ENCODE measurements at places on chromosomes 1 and 21.

GRCh38 chr1:10242811-10243210 is 32.4 kb downstream of the KIF1B start:
- no peak for DNase-seq

GRCh38 chr1:3954170-3955169 is 54.4 kb upstream of the C1orf174 start:
- DNase-seq, result no peak

- no peak for DNase-seq
Observed at GRCh38 chr1:233654658-233655280, 40.9 kb downstream of the KCNK1 start.

DNA sequence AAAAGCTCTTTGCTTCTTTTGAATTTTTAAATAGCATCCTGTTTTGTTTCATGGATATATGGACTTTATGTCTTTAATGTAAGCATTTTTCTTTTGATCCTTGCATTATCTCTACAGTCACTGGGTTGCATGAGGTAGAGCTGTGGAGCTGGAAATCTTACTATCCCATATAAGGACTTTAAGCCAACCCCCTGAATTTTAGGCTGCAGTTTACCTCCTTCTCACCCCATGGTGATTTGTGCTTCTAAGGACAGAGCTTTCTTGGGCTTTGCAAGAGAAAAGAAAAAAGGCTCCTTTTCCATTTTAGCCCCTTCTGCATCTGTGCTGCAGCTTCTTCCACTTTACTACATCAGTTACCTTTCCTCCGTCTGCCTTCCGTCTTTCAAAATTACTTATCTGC is 373.8 kb downstream of the HHAT start:
- no peak for DNase-seq

DNA sequence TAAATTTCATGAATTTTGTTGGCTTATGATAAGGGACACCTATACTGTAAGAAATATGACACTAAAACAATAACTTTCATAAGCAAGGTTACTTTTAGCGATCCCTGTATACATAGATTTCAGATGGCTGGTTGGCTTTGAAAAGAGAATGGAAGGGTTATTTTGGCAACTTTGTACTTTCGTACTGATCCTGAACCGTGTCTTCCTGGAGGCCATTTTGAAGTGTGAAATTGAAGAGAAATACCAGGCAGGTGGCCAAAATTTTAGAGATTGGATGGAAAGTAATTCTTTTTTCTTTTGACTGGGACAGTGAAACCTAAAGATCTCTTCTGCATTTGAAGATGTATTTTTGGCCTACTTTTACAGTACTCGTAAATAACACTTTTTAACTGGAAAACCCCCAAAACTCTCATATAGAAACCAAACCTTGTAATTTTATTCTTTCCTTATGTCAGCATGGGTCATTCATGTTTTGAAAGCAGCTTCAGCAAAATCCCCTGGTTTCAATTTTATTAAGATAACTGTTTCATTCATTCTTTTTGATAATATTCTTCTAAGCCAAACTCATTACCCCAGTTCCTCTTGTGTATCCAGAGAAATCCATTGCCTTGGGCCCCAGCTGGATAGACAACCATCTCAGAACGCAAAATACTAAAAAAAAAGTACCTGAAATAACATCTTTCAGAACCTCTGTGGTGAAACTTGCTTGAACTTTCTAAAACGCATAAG is 38.4 kb upstream of the ZNF281 start:
- DNase-seq, result no peak

DNA sequence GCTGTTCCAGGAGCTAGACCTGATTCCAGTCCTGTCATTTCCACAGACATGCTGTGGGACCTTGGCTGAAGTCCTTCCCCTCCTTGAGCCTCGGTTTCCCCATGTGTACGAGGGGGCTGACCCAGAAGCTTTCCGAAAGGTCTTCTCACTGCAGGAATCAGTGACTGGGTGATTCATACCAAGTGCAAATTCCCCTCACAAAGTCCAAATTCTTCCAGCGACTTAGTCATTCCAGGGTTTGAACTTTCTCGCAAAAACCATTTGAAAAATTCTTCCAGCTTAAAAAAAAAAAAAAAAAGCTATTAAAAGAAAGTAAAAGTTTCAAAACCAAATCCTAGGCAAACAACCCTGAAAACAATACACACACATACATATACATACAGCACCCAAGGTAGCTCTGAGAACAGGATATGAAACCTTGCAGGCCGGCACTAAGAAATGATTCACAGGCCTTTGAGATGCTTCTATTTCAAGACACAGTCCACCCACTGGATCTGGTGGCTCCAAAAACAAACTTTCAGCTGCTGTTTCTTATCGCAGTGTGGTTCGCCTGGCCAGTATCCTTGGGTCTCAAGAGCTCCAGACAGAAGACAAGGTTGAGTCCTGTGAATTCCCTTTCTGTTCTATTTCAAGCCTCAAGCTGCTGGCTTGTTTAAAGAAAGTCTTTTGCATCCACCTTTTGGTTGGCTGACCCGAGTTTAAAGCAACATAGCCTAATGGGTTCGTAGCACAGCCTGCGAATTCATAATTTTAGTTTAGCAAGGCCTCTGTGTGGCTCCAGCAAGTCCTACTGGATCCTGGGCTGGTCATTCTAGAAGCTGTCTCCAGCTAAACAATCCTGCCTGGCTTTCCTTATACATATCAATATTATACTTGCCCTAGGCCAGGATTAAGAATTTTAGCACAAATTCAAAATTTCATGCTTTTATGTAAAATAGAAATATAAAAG is 18.0 kb upstream of the ID3 start:
- DNase-seq, result no peak

DNA sequence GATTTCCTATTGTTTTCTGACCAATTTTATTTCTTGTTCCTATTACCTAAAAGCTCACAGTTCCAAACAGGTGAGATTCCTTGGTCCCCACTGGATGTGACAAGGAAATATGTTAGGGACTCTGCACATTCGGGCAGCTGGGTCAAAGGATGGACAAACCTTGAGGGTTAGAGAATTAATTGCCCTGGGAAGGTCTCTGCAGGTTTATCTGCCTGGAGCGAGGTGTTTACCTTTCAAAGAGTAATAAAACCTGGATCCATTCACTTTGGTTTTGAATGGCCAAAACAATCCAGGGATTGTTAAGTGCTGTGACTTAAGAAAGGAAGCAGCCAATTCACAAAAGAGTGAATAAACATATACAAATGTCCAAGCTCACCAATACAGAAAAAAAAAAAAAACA is 33.6 kb upstream of the RAB4A start:
- no peak for DNase-seq

DNA sequence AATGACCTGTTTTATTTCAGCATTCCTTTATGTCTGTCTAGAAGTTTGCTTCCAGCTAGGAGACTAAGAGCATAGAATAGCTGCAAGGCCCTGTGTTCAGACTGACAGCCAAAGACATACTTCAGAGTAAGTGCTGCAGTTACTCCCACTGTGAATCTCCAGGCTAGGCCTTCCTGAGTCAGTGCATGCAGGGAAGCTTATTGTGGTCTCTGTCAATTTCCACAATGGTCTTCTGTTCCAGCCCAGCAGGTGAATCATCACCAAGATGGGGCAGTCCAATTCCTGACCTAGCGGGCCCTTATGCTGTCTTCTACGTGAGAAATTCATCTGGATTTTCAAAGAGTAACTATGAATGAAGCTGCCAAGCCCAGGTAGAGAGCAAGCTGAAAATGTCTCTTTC is 146.3 kb upstream of the C8B start:
- no peak for DNase-seq

DNA sequence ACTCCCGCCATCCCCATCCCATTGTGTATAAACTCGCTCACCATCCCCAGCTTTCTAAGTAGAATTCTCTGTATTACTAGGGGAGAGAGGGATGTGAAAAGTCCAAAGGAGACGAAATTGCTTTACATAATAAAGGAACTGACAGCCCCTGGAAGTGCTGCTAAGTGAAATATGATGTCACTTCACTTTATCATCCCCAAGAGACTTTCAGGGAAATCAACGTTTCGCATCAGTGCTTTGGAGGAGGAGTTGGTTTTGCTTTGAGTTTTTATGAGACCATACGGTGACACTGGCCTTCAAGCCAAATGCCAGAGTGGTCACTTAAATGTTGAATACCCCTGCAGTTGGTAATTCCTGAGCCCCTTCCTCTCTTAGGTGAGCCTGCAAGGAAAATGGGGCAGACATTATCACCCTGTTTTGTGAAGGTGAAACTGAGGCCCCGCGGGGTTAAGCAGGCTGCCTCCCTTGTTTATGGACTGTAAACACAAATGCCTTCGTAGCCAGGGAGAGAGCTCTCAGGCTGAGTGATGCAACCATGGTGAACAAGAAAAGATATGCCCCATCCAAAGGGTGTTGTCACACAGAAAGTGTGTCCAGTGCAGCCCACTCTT is 58.4 kb upstream of the KAZN start:
- DNase-seq, result no peak

GRCh38 chr1:53484705-53485477 is 25.7 kb downstream of the DMRTB1 start:
- no peak for DNase-seq

- no peak for DNase-seq
Observed at GRCh38 chr1:161297415-161297814, 12.4 kb downstream of the MPZ start.

DNA sequence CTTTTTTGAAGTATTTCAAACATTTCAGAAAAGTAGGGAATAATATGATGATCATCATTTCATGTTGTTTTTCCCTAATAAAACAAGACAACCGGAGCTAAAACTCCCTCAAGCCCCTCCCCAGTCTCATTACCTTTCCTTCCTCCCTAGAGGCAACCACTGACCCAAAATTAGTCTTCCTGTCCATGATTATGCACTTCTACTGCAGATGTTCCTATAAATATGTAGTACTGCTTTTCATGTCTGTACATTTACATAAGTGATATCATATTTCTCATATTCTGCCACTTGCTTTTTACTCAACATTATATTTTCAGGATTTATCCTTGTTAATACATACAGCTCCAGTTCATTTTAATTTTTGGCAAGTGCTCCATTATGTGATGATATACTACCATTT is 58.7 kb upstream of the GOLT1A start:
- DNase-seq, result no peak

DNA sequence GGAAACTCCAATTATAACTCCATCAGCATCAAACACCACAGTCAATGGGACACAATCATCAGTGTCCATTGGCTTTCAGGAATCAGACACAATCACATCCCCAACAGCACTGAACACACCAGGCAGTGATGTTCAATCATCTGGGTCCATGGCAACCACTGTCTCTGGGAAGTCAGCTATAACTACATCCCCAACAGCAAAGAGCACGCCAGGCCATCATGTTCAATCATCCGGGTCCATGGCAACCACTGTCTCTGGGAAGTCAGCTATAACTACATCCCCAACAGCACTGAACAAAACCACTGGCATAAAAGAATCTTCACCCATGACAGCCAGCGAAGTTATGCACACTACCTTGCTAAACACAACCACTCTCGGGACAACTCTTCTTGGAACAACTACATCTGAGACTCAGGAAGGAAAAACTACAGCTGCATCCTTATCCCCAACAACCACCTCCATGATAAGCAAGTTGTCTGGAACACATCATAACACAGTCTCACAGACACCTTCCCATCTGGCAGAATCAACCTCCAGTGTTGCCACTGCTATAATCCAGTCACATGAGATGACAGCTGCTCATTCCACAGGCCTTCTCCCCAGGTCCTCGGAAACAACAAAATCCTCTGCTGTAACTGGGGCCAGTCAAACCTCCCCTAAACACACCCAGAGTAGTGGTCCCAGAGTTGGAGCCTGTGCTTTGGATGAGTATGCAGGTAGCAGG is 19.9 kb downstream of the CATSPER4 start:
- DNase-seq, result no peak

DNA sequence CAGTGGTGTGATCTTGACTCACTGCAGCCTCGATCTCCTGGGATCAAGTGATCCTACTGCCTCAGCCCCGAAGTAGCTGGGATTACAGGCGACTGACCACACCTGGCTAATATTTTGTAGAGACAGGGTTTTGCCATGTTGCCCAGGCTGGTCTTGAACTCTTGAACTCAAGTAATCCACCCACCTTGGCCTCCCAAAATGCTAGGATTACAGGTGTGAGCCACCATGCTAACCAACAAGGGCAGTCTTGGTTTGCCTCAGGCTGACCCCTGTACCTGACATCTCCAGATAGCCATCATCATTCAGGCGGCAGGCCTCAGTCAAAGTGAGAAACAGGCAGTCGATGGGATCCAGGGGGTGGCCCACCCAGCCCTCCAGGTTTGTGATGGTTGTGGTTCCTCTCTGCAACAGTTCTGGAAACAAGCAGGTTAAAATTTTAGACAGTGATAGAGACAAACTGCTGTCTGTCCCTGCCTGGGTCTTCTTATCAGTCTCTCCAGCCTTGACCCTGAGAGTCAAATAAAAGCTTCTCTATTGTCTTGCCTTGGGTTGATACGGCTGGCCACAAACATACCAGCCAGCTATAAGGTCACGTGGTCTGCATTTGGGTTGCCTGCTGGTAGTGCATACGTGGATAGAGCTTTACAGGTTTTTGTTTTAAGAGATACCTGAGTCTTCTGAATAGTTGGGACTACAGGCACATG is 26.8 kb downstream of the UROD start:
- DNase-seq, result no peak

Measured in stimulated activated CD8-positive, alpha-beta memory T cell treated with anti-CD3 and anti-CD28 coated beads, Interleukin-4, amount 100 ng/mL, for 1 hour (primary cell).